ENCODE measurements at places on chromosomes 2 and 18.
A peak's percentile ranks its signal among the peaks of the same experiment; 100 is the strongest.

- no peak for DNase-seq
Measured at GRCh38 chr2:193303464-193303863, 1108.7 kb upstream of the TMEFF2 start.

- DNase-seq, result peak; percentile 15
Measured at GRCh38 chr2:96116424-96116878, at the start of gene ADRA2B. TSS of gene ADRA2B (minus strand) at chr2:96116571. CDS start at chr2:96116149, 422 bp downstream.

DNA sequence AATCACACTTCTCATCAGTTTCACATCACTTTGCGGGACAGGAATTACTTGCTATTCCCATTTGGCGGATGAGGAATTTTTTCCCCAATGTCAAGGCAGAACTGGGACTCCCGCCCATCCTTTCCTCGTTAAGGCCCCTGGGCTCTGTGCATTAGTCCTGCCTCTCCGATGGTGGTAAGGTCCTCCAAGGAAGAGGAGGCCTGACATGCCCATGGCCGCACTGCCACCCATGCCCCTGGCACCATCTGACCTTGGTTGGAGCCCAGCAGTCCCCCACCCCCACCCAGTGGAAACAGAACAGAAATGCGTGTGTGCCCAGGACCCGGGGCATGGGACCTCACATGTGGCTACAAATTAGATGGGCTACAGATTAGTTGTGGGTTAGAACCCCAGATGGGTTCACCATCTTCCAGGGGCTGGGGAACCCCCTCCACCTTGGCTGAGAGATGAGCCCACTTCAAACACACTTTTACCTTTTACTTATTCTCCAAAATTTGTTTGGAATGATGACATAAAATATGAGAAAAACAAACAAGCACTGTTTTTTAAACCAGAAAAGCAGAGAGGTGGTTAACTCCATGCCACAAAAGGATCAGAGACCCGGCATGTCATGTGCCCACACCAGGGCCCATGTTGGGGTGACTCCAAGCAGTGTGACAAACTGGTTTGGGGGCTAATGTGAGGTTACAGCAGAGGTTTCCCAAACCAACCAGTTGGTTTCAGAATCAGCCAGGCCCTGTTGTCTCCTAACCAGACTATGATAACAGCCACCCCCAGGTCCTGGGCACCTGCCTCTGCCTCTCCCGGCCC is 11.0 kb upstream of the DUSP2 start:
- DNase-seq, result no peak

- peak; percentile 37 for DNase-seq
Measured at GRCh38 chr2:112869258-112869842, 32.8 kb upstream of the IL1B start.

- no peak for DNase-seq
Measured at GRCh38 chr2:165173215-165173614, 30.6 kb downstream of the SCN3A start.

GRCh38 chr2:164721430-164721829 is 100.1 kb upstream of the GRB14 start:
- DNase-seq, result no peak

- no peak for DNase-seq
Measured at GRCh38 chr2:67938053-67938452, 124.8 kb downstream of the C1D start.

DNA sequence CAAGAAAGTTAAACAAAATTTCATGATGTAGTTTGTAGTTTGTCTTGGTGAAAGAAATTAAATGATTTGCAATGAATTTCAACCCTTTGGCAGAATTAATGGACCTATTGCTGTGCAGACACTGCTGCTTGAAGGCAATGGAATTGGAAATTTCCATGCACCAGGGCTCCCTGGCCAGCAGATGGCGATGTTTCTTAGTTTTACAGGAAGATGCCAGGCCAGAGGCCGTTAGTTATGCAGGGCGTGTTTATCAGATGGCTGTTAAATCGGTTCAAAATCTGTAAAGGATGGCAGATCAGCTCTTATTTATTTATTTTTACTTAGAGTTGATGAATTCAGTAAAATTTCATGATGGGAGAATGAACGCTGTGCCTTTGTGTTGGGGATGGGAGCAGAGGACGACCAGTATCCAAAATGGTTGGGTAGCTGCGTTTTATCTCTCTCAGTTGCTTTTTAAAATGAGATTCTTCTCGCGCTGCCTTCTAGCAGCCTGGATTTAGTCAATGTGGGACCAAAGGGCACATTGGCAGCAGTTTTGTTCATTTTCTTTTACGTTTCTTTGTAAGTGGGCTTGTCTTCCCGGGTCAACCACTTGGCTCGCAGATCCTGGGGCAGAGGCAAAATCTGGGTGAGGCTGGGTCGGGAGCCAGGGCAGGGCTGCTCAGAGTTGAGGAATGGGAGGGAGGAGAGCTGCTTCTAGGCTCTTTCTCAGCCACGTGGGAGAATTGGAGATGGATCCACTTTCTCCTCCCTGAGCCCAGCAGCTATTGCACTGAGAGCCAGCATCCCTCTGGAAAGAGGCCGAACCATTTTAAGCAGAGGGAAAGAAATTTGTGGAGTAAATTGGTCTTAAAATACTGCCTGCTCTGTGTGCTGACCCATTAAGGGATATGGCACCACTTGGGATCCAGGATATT is 344.0 kb downstream of the PIK3C3 start:
- peak; percentile 41 for DNase-seq

DNA sequence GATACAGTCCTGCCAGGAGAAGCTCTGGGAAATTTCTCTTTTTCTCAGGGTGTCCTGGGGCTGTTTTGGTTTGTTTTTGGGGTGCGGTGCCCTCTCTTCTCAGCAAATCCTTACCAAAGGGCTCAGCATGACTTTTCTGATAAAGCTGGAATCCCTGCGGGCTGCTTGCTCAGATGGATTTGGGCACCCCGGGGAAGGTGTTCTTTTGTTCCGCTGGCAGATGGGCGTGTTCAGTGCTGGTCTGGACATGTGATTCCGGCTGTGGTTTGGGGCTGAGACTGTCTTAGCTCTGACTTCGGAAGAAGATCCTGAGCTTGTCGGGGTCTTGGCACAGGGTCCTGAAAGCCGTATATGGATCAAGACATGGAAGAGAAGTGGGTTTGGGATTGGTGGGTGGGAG is 134.2 kb upstream of the SPRED2 start:
- DNase-seq, result no peak

- DNase-seq, result no peak
Measured at GRCh38 chr2:146867477-146867986, 977.3 kb upstream of the ACVR2A start.

- DNase-seq, result peak; percentile 2
Measured at GRCh38 chr2:101188683-101189405, 37.7 kb upstream of the TBC1D8 start.

DNA sequence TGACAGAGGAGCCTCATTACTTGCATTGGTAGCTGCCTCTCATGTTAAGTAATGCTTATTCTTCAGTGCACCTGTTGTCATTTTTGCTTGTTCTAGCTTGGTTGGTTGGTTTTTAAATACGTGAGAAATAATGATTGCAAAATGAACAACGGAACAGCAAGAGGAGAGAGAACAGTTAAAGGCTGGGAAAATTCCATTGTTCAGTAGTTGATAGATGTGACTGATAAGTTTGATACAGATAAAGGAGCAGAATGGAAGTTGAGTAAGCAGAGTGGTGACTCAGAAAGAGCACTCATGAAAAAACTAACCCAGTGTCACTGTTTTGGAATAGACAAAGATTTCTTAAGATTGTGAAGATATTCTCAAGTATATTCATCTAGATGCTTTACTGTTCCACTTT is 50.5 kb downstream of the MTA3 start:
- DNase-seq, result no peak

GRCh38 chr18:3666526-3667254 is 216.7 kb downstream of the TGIF1 start:
- no peak for DNase-seq

DNA sequence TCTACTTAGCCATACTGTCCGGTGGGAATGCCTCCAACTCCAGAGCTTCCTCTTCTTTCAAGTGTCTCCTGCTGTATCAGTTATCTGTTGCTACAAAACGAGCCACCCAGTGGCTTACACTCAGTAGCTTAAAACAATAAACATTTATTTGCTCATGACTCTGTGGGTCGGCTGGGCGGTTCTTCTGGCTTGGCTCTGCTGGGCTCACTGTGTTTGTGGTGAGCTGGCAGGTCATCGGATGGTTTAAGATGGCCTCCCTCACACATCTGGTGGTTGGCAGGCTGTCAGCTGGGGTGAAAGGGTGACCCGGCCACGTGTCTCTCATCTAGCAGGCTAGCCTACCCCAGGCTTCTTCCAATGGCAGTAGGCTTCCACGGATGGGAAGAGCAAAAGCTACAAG is 122.4 kb upstream of the SLC1A4 start:
- peak; percentile 70 for DNase-seq

DNA sequence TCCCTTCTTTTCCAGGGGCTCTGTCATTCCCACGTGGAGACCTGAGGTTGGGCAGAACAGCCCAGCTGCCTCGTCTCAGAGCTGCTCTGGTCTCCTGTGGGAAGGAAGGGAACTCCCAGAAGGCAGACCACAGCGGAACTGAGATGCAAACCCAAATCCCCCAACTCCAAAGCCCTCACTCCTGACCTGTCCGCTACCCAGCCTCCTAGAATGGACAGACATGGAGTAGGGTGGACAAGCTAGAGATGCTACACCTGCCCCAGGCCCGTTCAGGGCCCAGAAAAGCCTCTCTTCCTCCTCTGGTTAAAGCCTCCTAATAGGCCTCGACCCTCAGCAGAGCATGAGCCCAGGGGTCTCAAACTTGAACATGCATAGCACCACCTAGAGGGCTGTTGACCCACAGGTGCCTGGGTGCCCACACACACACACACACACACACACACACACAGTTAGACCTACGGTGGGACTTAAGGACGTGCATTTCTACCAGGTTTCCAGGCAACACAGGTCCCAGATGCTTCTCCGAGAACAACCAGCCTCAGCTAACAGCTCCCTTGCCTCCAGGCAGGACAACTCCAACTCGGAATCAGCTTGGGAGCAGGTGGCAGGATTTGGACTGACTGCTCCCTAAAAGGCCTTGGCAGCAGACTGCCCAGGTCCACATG is 93.5 kb downstream of the TNS1 start:
- DNase-seq, result no peak

- DNase-seq, result no peak
Measured at GRCh38 chr18:6648581-6648980, 80.9 kb upstream of the ARHGAP28 start.

GRCh38 chr2:99636144-99637034 is 146.6 kb upstream of the REV1 start:
- DNase-seq, result no peak

DNA sequence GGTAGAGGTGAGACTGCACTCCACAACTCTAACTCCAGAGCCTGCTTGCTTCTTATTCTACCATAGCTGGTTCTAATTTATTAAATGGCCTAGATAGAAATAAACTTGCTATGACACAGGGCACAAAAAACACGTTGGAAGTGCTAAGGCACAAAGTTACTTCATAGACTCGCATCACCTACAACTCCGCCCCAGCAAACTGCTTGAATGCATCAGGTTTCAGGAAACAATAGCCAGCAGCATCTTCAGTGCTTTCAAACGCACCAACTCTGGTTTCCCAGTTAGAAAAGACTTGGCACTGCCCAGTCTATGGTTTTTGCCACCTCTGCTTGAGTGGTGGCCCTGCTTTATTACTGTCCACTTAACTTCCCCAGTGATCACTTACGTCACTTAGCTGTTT is 142.6 kb downstream of the RIF1 start:
- no peak for DNase-seq

- no peak for DNase-seq
Measured at GRCh38 chr2:66729416-66730330, 294.7 kb downstream of the MEIS1 start.

GRCh38 chr2:169659320-169659719 is 34.9 kb downstream of the CFAP210 start:
- no peak for DNase-seq

DNA sequence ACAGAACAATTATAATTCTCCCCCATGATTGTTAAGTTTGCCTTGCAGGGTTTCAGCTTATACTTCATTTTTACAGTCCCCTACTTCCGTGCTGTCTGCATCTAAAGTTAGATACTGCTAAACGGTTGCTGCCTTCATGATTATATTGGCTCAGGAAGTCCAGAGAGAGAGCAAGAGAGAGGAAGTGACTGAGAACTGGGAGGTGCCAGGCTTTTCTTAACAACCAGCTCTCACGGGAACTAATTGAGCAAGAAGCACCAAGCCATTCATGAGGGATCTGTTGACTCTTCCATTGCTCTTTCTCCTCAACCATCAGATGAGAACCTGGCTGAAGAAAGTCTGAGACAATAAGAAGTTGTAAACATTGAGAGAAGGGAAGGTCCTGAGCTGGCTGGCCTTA is 125.5 kb upstream of the SIX2 start:
- DNase-seq, result no peak

GRCh38 chr2:165888171-165888570 is 65.4 kb downstream of the TTC21B start:
- DNase-seq, result no peak

DNA sequence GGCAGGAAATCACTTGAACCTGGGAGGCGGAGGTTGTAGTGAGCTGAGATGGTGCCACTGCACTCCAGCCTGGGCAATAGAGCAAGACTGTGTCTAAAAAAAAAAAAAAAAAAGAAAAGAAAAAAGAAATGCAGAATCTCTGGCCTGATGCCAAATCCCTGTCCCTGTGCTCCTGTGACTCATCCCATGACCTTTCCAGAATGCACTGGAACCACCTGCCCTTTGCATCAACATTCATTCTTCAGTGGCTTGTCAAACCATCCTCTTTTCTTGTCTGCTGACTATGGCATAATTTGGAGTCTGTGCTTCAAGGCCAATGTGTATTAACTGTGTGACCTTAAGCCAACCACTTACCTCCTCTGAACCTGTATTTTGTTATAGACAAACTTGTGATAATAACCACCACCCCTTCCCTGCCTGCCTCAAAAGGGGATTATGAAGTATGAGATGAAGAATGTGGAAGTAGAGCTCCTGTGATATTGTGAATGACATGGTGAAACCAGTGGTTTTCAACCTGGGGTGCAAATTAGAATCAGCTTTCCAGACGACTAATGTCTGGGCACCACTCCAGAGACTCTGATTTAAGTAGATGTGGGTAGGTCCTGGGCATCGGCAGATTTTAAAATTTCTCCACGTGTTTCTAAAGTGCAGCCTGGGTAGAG is 189.3 kb downstream of the CLIP4 start:
- DNase-seq, result no peak

DNA sequence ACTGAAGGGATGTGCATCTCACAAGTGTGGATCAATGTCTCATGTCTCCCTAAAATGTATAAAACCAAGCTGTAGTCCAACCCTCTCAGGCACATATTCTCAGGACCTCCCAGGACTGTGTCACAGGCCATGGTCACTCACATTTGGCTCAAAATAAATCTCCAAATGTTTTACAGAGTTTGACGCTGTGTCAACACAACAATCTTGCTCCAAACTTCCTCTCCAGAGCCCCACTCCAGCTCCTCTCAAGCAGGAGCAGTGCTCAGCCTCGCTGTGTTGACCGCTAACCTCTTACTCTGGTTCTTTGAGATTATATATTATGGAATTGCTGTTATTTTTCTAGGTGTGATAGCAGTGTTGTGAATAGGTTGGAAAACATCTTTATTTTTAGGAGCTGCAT is 56.2 kb downstream of the CYP27C1 start:
- no peak for DNase-seq
